ENCODE measurements at places on chromosomes 1 and 21.

DNA sequence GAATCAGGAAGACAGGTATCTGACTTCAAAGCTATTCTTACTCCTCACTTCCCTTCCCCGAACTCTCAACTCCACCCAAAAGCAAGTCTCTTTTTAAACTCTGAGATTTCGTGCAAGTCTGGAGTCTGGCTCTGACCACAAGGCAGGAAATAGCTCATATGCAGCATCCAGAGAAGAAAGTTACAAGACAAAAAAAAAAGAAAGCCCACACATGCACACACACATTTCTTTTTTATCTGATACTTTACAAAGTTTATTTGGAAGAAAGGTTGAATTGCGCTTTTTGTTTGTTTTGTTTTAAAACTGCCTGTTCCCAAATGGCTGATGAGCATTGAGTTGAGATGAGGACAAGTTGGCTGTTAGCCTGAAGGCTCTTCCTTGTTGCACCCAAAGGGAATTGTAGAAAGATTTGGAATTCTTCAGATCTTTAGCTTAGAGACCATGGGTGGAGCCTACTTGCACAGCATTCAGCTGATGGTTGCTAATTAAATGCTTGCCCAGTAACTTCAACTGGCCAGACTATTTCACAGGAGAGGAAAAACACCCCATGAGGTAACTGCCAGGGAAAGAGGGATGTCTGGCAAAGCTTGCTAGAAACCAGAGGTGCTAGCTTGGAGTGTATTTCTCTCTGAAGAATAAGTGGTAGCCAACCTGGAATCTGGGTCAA is 490.3 kb downstream of the TTLL7 start:
- DNase-seq = no peak

DNA sequence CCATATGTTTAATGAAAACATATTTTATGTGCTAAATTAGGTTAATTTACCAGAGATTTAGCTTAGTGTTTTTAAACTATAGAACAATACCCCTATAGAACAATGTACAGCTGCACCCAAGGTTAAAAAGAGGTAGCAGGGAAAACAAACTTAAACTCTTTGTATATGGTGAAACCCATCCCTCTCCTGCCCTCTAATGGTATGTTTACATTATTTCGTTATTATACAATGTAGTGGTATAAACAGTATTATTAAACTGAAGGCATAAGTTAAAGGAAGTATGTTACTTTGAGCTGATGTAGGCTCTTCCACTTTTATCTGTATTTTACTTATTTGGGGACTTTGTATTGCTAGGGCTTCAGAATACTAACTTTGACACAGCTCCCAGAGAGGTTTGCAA is 16.7 kb upstream of the ZYG11A start:
- peak; percentile 33 for DNase-seq

DNA sequence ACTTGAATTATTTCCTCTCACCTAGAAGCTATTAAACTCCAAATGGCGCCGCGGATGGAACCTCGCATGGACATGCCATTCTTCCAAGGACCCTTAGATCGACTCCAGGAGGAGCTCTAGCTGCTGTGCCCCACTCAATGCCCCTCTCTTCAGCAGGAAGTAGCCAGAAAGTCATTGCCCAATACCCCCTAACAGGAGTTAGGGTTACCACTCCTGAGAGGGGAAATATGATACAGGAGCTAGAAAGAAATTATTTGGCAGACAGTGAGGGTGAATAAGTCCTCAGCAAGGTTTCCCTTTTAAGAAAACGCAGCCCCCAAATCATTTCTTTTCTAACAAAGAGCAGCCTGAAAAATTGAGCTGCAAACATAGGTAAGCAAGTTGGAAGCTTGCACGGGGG is 28.6 kb downstream of the TFB2M start:
- no peak for DNase-seq

GRCh38 chr1:2468041-2468472 is 8.0 kb upstream of the PLCH2 start:
- DNase-seq = no peak

DNA sequence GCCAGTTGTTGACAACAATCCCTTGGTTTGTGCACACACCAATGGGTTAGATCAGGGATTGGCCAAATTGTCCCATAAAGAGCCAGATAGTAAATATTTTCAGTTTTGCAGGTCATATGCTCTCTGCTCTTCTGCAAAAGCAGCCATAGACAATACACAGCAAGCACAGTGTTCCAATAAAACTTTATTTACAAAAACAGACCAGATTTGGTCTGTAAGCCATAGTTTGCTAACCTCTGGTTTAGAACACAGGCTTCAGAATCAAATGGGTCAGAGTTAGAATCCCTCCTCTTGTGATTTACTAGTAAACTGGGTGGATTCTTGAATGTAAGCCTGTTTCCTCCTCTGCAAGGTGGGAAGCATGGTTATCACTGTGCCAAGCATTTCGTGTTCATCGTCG is 65.3 kb upstream of the EFHD2 start:
- no peak for DNase-seq

GRCh38 chr1:221104596-221104995 is 225.4 kb downstream of the HLX start:
- DNase-seq = no peak

GRCh38 chr1:167584581-167584980 is 31.0 kb upstream of the CREG1 start:
- no peak for DNase-seq

- DNase-seq = no peak
These were observed 10.4 kb downstream of the LAMB3 start for GRCh38 chr1:209641832-209642172.

DNA sequence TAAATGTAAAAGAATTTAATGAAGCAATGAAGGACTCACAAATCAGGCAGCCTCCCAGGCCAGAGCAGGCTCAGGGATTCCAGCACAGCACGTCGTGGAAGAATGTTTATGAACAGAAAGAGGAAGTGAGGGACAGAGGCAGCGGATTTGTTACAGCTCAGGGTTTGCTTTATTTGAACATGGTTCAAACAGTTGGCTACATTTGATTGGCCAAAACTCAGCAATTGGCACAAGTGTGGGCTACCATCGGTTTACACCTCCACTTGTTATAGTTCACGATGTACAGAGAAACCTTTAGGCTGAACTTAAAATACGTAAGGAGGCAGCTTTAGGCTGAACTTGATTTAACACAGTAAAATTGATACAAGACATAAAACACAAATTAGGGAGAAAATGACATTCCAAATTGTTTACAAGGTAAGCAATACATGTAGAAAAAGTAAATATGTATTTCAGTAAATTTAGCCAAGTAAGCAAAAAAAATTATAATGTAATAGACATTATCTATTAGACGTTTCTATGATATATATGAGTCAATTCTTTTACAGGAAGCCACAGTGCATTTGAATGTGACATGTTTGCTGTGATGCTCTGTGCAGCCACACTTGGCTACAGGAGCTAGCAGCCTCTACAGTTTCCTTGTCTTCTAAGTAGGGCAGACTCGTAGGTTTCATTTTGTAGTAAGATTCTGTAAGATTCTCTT is 126.5 kb downstream of the ADSS2 start:
- DNase-seq = no peak

DNA sequence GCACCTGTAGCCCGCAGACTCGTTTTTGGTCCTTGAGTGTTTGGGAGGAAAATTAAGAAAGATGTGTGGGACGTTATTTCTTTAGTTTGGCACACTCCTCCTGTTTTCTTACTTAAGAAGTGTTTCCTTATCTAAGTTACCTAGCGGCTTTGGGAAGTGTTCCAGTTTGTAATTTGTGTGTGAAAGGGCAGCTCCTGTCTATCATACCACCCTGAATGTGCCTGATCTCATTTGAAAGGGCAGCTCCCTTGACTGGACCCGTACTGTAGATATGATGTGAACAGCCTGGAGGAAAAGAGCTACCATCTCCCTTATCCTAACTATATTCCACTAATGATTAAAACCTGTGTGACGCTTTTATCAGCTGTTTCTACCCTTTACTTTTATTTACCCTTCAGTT is 314.3 kb downstream of the CHRM3 start:
- DNase-seq = no peak

- DNase-seq = no peak
These were observed 173.9 kb downstream of the RWDD3 start for GRCh38 chr1:95407886-95408291.

DNA sequence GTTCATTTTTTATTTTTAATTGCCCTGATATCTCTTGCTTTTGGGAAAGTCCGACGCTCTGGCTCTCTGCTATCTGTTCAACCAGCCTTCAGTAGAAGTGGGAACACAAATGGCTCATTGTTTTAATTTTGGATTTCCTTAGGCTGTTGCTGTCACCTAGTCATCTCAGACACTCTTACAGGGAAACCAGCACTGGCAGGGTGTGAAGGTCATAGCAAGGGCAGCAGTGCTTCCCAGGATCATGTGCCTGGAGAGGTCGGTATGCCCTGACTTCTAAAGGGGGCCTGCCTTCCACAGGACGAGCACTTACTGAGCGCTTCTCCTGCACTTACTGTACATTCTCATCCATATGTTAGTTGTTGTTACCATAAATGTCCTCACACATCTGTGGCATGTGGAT is 224.2 kb downstream of the DISC1 start:
- no peak for DNase-seq

DNA sequence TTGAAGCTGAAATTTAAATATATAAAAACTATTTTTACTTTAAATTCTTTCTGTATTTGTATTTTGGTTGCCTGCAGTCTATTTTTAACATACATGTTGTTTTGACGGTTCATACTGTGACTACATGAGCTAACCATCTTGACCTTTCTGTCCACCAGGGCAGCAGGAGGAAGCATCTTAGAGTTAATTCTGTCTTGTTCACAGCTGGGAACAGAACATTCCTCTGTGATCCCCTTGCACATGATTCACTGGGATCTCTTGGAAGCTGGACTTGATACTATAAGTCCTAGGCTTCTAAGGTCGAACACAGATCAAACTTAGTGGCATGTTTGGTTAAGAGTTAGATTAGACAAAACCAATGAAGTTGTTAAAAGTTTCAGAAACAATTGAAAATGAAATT is 99.7 kb downstream of the NFIA start:
- no peak for DNase-seq

GRCh38 chr1:232317350-232317749 is 312.6 kb downstream of the SIPA1L2 start:
- no peak for DNase-seq

DNA sequence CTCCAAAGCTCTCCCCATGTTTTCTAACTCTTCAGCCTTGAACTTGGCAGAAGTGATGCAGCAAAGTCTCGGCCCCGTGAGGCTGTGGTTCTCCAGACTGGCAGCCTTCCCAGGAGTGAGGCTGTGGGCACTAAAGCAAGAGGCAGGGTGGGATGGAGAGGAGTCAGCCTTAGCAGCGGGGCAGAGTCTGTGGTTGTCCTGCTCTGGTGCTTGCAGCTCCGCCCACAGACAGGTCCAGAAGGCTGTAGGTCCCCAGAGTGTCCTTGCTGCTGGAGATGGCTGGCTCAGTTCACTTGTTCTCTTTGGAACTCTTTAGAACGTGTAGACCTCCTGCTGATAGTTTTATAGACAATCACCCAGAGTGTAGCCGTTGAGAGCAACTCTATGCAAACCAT is 142.6 kb downstream of the AJAP1 start:
- DNase-seq = no peak

GRCh38 chr1:2564815-2565374 is 8.7 kb downstream of the TNFRSF14 start:
- no peak for DNase-seq

DNA sequence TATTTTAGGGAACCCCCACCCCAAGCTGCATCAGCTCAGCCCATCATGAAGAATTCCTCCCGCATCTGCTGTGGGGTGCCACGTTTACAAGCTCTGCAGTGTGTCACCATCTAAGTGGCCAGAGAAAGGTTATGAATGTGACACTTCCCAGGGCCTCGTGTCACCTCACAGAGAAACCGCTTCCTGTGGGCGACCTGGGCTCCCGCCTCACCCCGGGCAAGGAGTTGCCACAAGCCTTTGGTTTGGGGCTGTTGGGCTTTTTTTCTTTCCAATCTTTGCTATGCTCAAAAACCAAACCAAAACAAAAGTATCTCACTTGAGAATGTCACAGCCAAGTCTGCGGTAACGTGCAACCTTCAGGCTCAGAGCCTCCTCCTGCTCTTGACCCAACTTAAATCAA is 82.1 kb upstream of the ARHGEF16 start:
- no peak for DNase-seq

DNA sequence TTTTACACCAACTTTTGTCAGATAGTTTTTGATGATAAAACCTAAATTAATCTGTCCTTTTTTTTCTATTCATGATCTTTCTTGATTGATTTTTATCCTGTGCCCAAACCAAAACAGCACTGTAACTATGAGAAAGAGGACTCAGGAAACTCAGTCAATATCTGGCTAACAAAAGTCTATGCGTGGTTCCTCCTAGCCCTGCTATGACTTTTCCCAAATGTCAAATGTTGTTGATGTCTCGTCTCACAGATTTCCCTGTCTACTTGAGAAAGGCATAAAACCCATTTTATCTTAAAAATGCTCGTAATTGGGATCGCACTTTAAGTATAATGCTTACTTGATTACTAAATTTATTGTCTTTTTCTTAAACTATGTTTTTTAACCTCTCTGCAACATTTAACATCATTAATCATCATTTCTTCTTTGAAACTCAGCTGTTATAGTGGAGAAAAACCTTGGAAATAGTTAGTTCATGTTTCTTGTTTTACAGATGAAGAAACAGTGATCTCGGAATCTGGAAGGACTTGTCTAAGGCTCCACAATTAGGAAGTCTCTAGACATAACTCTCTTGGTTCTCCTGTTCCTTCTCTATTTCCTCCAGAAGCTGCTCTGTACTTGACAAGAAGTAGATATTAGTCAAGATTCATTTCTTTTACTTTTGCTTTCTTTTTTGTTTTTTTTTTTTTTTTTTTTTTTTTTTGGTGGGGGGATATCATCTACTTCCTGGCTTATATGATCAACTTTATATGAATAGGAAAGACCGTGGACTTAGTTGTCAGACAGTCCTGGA is 26.2 kb upstream of the PTPRC start:
- no peak for DNase-seq

DNA sequence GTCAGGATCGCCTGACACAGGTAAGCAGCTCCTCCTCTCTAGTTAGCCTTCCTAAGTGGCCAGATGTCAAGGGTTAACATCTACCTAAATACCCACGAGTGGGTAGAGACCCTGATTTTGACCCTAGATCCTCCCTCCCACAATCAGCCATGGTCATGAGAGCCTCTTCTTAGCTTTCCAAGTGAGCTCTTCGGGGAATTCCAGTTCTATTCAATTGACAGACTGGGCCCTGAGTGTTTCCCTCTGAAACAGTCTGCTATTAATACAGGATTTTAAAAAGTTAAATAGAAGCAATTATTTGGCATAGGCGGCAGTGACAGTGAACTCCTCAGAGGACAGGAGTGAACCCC is 28.1 kb downstream of the C2CD2 start:
- DNase-seq = no peak

DNA sequence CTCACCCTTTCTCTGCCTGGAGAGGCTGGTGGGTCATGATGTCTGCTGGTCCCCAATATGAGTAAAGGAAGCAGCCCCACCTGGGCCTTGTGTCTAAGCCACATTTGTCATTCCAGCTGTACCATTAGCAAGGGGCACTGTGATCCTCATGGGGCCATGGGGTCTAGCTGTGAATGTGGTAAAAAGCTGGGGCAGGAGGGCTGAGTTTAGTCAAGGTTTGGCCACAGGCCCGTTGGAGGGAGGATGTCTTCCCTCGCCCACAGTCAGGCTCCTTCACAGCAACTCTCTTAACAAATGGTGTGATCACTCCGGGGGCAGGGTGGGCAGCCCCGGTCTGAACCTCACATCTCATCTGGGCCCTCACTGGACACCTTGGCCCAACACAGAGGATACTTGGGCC is 115.4 kb downstream of the DMRTB1 start:
- no peak for DNase-seq
